ENCODE measurements at places on chromosomes 2 and 18.

DNA sequence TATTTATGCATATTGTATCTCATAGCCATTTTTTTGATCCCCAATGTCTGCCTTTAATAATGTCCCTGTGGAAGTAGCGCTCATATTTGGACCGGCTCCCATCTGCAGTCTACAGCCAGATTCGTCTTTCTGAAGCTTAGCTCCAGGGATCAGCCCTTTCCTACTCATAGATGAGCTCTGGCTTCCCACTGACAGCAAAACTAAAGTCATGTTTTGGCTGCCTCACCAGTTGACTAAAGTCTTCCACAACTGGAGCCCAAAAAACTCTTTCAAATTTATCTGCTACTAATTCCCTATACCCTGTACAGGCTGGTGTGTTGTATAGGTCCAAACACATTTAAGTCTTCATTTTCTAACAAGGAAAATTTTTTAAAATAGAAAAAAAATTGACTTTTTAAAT lies 294.2 kb upstream of the HNMT start:
- DNase-seq: no peak

GRCh38 chr2:128504246-128505149 lies 185.8 kb upstream of the HS6ST1 start:
- DNase-seq: no peak

DNA sequence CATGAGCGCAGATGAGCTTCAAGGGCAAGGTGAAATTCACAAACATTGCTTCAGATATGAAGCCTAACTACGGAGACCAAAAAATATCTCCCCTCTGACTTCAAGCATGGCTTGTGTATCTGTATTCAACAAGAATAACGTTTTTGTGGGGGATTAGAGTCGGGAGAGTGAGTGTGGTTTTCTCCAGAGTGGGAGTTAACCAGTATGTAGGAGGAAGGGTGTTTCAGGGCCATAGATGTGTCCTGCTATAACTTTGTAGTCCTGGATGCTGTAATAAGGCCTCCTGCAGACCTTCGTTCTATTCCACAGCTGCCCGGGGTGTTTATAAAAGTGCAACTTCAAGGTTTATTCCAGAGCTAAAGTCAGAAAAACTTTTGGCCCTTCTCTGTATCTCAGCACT lies 12.9 kb upstream of the C2orf74 start:
- no peak for DNase-seq

- peak; percentile 51 for DNase-seq
Observed at GRCh38 chr2:201257956-201258665, 2.2 kb upstream of the CASP8 start.

DNA sequence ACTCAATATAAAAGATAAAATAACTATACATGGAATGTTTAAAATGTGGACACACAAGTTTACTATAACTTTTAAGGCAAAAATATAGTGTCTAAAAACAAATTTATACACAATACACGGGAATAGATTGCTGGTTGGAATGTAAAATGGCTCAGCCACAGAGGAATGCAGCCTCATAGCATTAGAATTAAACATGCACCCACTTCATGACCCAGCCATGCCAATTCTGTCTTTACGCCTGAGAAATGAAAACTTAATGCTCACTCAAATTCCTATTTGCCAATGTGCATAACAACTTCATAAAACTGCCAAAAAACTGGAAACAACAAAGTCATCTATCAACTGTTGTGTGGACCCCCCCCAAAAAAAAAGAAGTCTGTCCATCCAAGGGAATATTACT lies 1006.6 kb upstream of the POU3F3 start:
- DNase-seq: no peak

- DNase-seq: no peak
Observed at GRCh38 chr18:23020555-23021294, 87.6 kb downstream of the RBBP8 start.

DNA sequence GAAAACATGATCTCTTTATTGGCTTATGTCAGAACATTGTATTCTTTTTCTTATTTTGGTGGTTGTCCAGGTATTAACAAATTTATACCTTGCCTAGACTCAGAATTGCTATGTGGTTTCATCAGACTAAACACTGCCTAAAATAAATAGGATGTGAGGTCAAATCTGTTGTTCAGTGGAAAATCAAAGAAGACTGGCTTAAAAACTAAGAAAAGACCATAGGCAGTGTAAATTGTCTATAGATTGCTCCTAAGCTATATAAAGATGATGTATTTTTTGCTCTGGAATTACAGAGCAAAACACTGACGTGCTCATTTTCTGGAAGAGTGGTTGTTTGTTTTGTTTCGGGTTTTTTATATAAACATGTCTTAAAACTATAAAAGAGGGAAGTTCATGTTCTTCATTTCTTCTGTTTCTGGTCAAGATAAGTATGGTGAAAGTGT lies 266.0 kb downstream of the ALPK2 start:
- no peak for DNase-seq

DNA sequence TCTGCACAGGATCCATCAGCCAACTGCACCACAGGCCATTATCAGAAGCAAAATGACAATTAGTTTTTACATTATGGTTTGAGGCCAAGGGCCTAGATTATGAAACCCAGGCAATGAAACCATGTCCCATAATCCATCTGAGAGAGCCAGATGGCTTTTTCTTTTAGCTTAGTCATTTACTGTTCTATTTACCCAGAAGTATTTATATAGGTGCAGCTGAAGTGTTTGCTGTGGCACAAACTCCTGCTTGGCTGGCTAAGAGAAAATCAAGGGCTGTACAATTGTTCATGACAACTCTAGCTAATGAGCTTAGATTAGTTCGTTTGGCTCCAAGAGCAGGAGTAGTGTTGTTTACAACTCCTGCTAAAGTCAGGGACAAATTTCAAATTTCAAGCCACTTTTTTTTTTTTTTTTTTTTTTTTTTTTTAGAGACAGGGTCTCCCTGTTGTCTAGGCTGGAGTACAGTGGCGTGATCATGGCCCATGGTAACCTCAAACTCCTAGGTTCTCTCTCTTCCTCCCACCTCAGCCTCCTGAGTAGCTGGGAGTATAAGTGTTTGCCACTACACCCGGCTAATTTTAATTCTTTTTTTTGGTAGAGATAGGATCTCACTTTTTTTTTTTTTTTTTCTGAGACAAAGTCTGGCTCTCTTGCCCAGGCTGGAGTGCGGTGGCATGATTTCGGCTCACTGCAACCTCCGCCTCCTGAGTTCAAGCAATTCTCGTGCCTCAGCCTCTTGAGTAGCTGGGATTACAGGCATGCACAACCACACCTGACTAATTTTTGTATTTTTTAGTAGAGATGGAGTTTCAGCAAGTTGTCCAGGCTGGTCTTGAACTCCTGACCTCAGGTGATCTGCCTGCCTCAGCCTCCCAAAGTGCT lies 18.4 kb upstream of the REV1 start:
- no peak for DNase-seq

DNA sequence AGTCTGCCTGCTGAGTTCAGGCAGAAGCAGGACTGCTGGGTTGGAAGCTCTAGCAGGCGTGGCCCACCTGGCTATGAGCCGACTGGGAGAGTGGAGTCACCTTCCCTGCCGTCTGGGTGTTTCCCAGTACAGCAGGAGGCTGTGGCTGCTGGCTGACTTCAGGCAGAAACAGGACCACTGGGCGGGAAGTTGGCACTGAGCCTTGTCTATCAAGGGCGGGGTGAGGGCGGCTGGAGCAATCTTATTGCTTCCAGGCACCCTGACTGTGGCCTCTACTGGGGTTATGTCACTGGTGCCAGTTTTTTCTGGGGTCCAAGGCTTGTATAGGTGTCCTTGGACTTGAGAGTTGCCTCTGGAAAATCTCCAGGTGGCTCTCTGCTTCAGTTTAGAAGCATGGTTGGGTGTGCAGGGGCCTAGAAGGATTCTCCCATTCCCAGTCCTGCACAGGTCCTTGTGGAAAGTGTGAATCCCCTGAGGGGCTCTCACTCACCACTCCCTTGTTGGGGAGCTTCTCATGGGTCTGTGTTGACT lies 30.5 kb downstream of the LTBP1 start:
- DNase-seq: no peak

- no peak for DNase-seq
Observed at GRCh38 chr2:159116922-159117321, 148.5 kb downstream of the TANC1 start.

DNA sequence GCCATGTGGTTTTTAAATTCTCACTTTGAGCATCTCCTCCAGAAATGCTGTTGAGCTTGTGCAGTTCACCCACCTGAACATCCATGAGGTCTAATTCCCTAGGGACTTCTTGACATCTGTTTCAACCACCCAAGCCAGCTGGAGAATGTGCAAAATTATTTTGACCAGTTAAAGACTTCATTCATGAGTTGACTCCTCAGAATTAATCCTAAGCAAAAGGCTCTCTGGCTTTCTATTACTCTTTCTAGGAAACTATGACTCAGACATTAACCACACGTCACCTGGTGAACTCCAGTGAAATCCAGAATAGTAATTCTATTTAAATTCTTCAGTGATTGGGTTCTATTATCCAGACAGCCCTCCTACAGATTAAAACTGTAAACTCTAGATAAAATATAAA lies 247.5 kb downstream of the NBAS start:
- no peak for DNase-seq

DNA sequence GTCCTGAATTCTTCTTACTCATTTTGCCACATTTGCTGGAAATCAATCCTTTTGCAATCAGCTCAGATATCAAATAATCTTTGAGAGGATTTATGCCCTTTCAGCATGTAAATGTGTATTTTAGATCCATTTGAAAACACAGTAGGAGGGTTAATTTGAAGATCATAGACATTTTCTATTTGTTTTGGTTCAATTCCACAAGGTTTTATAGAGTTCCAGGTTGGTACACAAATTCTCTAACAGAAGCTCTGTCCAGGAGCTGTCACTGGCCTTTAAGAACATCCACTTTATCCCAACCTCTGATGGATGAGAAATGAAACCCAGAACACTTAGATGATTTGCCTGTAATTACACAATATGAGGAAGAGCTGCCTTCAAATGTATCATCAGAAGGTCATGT lies 157.3 kb upstream of the CHAC2 start:
- no peak for DNase-seq

DNA sequence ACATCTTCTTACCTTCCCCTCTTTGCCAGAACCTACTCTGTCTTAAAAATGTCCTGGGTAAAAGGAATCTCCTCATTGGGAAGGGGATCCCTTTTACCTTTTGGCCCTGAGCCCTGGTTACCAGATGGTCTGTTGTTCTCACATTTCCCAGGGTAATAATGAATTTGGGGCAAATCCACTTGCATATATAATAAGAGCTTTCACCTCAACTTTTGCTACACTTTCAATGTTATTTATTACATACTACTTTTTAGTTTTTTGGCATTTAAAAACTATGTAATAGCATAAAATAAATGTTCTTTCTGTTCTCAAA lies 15.0 kb downstream of the CERS6 start:
- no peak for DNase-seq

- DNase-seq: no peak
Observed at GRCh38 chr2:54606393-54606958, 117.0 kb upstream of the EML6 start.

Data from fibroblast of skin of left quadriceps (primary cell).